HTR-8/SVneo (cell line): ENCODE measurements at places on chromosomes 13 and 19.

- DNase-seq: no peak
These were observed 1023.5 kb downstream of the PCDH17 start for GRCh38 chr13:58655086-58655485.

GRCh38 chr13:108742701-108743451 is 113.5 kb downstream of the MYO16 start:
- DNase-seq: no peak

DNA sequence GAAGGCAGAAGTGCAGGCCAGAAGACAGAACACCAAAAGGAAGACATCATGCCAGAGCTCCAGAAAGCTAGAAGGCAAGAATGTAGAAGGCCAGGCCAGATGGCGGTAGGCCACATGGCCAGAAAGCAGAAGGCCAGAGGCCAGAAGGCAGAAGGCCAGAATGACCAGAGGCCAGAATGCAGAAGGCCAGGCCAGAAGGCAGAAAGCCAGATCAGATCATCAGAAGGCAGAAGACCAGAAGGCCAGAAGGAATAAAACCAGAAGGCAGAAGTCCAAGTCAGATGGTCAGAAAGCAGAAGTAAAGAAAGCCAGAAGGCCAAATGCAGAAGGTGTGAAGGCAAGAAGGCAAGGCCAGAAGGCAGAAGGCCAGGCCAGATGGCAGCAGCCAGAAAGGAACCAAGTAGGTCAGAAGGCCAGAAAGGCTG is 185.0 kb downstream of the TUBA3C start:
- DNase-seq: no peak

GRCh38 chr13:22740264-22740663 is 440.5 kb upstream of the SGCG start:
- no peak for DNase-seq

DNA sequence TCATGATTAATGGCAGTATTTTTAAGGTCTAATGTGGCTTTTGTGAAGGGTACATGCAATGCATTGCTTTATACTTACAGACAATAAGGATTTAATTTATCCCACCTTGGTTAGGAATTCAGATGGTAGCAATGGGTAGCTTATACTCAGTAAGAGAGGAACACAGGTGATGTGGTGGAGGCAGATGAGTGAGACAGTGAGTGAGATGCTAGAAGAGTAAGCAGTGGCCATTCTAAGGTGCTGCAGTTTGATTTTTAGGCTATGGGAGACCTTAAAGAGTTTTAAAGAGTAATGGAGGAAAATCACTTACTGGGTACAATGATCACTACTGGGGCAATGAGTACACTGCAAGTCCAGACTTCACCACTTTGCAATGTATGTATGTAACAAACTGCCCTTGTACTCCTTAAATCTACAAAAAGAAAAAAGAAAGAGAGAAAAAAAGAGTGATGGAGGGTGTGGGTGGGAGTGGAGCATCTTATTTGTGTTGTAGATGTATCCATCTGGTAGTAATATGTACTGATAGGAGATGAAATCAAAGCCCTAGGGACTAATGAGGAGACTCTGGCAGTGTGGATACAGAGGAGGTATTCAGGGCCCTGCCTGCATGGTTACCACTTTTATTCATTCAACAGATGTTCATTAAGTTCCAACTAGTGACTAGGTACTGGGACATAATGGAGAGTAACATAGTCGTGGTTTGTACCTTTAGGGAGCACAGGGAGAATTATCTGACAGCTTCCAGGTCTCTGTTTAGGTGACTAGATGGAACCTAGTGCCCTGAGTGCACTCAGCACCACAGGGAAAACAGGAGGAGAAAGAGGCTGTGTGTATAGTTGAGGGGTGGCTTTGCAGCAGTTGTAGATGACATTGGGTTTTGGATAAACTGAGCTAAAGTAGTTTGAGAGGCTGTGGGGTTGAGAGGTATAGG is 99.0 kb downstream of the GPC6 start:
- DNase-seq: no peak

DNA sequence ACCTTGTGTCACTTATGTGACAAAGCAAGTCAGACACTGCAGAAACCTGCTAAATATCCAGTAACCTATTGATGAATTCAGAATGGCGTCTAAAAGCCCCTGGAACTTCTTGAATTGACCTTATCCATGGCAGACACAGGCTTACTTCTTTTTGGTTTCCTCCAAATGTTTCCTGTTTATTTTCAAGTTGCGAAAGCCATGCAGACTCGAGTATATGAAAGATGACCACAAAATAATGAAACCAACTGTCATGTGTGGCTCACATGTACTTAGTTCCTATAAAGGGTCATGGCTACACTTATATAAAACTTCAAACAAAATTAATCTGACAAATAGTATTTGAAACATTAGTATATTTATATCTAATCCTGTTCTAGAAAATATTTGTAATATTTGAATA is 113.1 kb upstream of the FNDC3A start:
- no peak for DNase-seq

DNA sequence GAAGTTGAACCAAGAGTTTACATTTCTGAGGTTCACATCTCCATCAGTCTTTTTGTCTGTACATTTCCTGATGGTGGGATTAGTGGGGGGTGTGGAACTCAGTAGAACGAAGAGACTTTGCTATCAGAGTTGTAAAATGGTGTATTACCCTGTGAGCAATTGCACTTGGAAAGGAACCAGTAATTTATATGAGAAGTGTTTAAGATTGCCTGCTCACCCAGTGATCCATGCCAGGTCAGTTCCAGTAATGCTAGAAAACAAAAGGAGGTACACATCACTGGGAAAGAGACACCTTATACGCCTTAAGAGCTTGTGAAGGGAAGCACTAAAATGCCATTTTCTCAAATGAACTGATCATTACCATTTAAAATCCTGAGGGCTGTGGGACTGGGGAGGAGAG is 7.5 kb upstream of the DACH1 start:
- DNase-seq: no peak

- no peak for DNase-seq
These were observed 82.8 kb upstream of the KLHL1 start for GRCh38 chr13:70191034-70191433.

- DNase-seq: peak; percentile 26
These were observed 19.7 kb upstream of the ERCC5 start for GRCh38 chr13:102825921-102826706.

DNA sequence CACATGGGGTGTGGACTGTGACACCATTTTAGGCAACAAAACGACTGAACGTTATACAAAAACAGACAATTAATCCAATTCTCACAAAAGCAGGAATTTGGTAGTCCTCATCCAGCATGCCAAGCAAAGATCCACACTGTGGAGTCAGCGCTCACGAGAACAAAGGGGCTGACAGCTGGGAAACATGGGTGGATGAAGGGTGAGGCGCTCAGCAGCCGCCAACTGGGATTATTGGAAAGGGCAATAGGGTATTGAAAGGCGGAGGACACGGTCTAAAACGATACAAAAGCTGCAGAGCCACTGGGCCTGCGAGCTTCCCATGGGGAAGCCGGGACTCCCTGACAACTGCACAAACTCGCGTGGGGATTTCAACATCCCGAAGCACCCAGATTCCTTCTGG is 4.7 kb upstream of the ZNF813 start:
- no peak for DNase-seq

GRCh38 chr13:102657630-102658029 is 37.2 kb downstream of the METTL21C start:
- DNase-seq: no peak

GRCh38 chr13:36385489-36385888 is 39.3 kb upstream of the SPART start:
- no peak for DNase-seq

GRCh38 chr19:54325194-54325621 is 12.2 kb upstream of the LILRA5 start:
- peak; percentile 51 for DNase-seq

DNA sequence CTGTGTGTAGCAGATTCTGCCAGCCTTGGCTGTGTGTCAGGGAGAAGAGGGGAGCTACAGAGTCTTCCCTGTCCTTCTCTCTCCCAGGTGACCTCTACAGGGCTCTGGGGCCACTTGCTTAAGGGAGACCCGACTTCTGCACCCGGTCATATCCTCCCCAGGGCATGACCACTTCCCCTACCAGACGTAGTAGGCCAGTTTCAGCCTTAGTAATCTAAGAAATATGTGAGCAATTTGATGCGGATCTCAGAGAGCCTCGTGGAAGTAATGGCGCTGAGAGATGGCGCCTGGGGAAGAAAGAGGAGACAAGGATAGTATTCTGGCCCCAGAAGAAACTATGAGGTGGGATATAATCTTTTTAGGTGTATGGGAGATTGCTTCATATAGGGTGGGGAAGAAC is 41.9 kb downstream of the NFIX start:
- DNase-seq: peak; percentile 89

GRCh38 chr13:29888306-29888705 is 37.9 kb upstream of the UBL3 start:
- no peak for DNase-seq

- peak; percentile 40 for DNase-seq
These were observed 9.9 kb upstream of the MKNK2 start for GRCh38 chr19:2060884-2061494.

DNA sequence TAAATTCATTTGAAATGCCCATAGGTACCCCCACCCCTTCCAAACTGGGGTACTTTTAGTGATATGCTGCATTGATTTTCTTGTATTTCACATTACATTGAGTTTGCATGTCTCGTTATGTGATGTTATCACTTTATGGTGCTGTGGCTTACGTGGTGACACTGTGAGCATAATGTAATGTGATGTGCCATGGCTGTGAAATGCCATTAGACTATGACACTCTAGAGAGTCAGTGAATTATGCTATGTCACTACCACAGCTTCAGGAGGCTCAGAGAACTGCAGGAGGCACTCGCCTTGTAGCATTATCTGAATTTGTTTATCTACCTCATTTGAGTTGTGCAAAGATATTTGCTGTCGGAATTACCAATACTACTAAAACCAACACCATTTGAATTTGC is 590.1 kb upstream of the SLC10A2 start:
- DNase-seq: no peak
